ENCODE measurements at places on chromosomes 4 and X.

DNA sequence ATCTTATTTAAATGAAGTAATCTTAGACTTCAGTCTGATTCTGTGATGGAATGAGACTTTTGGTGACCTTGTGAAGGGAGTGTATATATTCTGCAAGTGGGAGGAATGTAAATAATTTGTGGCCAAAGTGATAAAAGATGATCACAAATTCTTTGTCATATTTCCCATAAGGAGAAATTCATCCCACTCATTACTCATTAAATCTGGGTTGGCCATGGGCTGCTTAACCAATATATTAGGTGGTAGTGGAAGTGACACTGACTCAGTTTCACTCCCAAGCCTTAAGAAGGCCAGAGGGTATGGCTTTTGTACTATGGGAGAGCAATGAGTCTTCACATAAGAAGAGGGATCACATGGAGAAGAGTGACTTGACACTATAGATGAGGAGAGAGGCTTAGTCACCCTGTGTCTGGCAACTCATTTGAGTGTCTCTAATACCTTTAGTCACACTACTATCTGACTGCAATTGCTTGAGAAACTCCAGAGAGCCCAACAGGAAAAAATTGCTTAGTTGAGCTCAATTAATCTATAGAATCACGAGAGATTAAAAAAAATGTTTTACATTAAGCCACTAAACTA, 408.2 kb upstream of the PITX2 start:
- no peak overlapping the region for H3K4me3 ChIP-seq
- H3K36me3 ChIP-seq: no peaks in the 10 kb centered on the region
- no peak overlapping the region for H3K27ac ChIP-seq

DNA sequence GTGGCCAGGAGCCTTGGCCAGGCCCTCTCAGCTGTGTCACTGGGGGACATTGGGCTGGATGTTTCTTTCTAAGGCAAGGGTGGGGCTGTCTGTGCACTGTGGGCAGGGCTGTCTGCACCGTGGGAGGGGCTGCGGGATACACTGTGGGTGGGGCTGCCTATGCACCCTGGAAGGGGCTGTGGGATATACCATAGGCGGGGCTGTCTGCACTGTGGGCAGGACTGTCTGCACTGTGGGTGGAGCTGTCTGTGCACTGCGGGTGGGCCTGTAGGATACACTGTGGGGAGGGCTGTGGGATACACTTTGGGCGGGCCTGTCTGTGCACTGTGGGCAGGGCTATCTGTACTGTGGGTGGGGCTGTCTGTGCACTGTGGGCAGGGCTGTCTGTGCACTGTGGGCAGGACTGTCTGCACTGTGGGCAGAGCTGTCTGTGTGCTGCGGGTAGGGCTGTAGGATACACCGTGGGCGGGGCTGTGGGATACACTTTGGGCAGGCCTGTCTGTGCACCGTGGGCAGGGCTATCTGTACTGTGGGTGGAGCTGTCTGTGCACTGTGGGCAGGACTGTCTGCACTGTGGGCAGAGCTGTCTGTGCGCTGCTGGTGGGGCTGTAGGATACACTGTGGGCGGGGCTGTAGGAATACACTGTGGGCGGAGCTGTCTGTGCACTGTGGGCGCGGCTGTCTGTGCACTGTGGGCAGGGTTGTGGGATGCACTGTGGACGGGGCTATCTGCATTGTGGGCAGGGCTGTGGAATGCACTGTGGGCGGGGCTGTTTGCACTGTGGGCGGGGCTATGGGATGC, 31.1 kb downstream of the ACOX3 start:
- no peaks in the 10 kb centered on the region for H3K27me3 ChIP-seq
- no peak for DNase-seq
- no peak overlapping the region for H3K4me3 ChIP-seq

- DNase-seq: no peak
- peaks cover 15% of the 10 kb centered on the region for H3K4me1 ChIP-seq
- peak within 1 kb of the TSS; percentile 54 for H3K27ac ChIP-seq
- H3K36me3 ChIP-seq: no peaks in the 10 kb centered on the region
Measured at GRCh38 chr4:36244257-36245082, at the start of gene ARAP2. Gene ARAP2 (minus strand): TSS chr4:36244514. CDS start chr4:36229486, 15,028 bp downstream.

GRCh38 chr4:110005461-110006056, 92.9 kb downstream of the EGF start:
- no peak overlapping the region for H3K4me3 ChIP-seq
- no peak overlapping the region for H3K27ac ChIP-seq
- H3K36me3 ChIP-seq: no peaks in the 10 kb centered on the region
- H3K27me3 ChIP-seq: peaks cover 11% of the 10 kb centered on the region

- no peak overlapping the region for H3K27ac ChIP-seq
- peaks cover 47% of the 10 kb centered on the region for H3K4me1 ChIP-seq
- peaks cover 5% of the 10 kb centered on the region for H3K36me3 ChIP-seq
- peak; percentile 83 for DNase-seq
- H3K27me3 ChIP-seq: peaks cover 2% of the 10 kb centered on the region
Measured at GRCh38 chr4:1170976-1171310, 1.4 kb downstream of the SPON2 start.

GRCh38 chr4:178553201-178553600, 1111.0 kb upstream of the AGA start:
- no peak overlapping the region for H3K4me3 ChIP-seq
- no peak for DNase-seq
- no peak overlapping the region for H3K27ac ChIP-seq
- no peaks in the 10 kb centered on the region for H3K36me3 ChIP-seq

DNA sequence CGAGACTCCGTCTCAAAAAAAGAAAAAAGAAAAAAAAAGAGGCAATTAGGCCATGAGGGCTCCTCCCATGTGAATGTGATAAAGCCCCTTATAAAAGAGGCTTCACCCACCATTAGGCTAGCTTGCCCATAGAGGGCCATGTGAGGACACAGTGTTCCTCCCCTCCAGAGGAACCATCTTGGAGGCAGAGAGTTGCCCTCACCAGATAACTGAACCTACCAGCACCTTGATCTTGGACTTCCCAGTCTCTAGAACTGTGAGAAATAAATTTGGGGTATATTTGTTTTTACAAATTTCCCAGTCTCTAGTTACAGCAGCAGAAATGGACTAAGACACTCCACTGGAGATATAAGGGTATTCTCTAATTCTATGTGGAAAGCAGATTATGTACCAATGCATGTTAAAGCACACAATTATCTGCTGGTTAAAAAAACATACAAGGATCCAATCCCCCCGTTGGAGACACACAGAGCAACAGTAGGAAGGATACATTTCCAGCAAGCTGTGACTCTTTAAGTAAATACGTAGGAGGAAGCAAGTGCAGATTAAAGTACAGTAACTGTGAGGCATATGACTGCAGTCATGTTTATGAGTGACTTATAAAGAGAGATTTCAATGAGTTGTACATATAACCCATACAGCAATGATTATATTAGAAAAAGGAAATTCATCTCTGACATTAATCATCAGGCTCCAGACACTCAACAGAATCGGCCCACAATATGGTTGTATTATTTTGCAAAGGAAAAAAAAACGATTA, 21.4 kb downstream of the SH3RF1 start:
- peak overlapping the region; percentile 88 for H3K27ac ChIP-seq
- peaks cover 84% of the 10 kb centered on the region for H3K4me1 ChIP-seq
- H3K36me3 ChIP-seq: peaks cover 16% of the 10 kb centered on the region
- peak overlapping the region; percentile 7 for H3K4me3 ChIP-seq
- H3K27me3 ChIP-seq: no peaks in the 10 kb centered on the region
- DNase-seq: no peak

- no peak for DNase-seq
- H3K4me3 ChIP-seq: no peak overlapping the region
- peaks cover 61% of the 10 kb centered on the region for H3K4me1 ChIP-seq
- no peaks in the 10 kb centered on the region for H3K27me3 ChIP-seq
- no peaks in the 10 kb centered on the region for H3K36me3 ChIP-seq
- peak overlapping the region; percentile 34 for H3K27ac ChIP-seq
Measured at GRCh38 chr4:76765473-76766183, 132.3 kb downstream of the SOWAHB start.

DNA sequence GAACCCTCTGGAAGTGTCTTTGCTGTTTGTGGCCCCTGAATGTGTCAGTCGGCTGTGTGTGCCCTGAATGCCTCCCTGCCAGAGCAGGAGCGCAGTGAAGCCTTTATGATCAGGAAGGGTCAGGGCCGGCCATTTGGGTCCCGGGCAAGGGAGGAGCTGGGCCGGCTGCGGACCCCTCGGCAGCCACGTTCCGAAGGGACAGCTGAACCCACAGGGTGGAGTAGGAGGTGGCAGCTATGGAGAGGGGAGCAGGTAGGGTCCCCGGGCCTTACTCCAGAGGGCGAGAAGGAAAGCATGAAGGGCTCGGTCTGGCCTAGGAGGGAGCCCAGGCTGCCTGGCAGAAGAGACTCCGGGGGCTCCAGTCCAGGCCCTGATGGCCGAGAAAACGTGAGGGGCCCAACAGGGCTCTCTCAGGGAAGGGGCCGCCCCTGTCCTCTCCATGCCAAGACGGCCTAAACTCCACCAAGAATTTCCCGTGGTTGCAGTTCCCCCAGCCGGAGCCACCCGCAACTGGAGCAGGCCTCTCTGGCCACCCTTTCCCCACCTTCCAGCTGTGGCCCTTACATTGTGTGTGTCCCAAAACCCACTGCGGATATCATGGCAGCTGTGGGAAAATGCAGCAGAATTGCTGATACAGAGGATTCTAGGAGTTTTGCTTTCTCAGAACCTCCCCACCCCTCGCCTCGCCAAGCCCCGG, 182.2 kb upstream of the STK26 start:
- no peak for DNase-seq
- no peak overlapping the region for H3K4me3 ChIP-seq
- peaks cover 14% of the 10 kb centered on the region for H3K27me3 ChIP-seq
- no peak overlapping the region for H3K27ac ChIP-seq
- no peaks in the 10 kb centered on the region for H3K36me3 ChIP-seq

DNA sequence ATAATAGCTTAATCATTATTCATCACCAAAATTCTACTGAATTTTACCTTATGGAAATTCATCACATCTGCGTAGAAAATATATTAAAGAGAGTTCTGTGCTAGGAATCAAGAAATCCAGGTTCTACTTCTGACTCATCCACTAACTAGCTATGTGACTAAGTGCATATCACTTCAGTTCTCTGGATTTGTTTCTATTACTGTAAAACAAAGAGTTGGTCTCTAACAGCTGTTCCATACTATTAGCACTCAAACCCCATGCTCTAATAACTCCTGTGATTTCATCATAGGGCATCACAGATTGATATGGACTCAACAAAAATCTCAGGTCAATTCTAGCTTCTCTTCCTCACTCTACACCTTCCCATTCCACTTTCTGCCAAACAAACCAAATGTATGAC, 572.0 kb downstream of the INPP4B start:
- H3K4me3 ChIP-seq: no peak overlapping the region
- no peak overlapping the region for H3K27ac ChIP-seq
- no peaks in the 10 kb centered on the region for H3K36me3 ChIP-seq
- no peaks in the 10 kb centered on the region for H3K4me1 ChIP-seq
- DNase-seq: no peak

DNA sequence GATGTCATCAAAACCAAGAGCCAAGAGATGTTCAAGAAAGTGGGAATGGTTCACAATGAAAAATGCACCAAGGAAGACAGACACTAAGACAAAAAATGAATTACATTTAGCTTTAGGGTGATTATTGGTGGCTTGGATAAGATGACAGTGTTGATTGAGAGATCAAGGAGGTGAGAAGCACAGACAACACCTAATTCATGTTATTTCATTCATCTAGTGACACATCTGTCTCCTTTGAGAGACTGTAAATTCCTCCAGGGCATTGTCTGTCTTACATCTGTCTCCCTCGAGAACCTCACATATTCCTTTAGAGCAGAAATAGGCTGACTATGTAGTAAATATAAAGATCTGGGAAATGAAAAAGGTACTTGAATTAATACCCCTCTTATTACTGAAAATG, 94.2 kb upstream of the SMIM31 start:
- no peaks in the 10 kb centered on the region for H3K36me3 ChIP-seq
- no peak for DNase-seq
- no peak overlapping the region for H3K4me3 ChIP-seq
- H3K27me3 ChIP-seq: peaks cover 2% of the 10 kb centered on the region
- H3K4me1 ChIP-seq: no peaks in the 10 kb centered on the region
- no peak overlapping the region for H3K27ac ChIP-seq

- no peaks in the 10 kb centered on the region for H3K27me3 ChIP-seq
- H3K27ac ChIP-seq: no peak overlapping the region
- H3K4me1 ChIP-seq: no peaks in the 10 kb centered on the region
- no peaks in the 10 kb centered on the region for H3K36me3 ChIP-seq
Measured at GRCh38 chrX:82458207-82458754, 1049.8 kb upstream of the POU3F4 start.

DNA sequence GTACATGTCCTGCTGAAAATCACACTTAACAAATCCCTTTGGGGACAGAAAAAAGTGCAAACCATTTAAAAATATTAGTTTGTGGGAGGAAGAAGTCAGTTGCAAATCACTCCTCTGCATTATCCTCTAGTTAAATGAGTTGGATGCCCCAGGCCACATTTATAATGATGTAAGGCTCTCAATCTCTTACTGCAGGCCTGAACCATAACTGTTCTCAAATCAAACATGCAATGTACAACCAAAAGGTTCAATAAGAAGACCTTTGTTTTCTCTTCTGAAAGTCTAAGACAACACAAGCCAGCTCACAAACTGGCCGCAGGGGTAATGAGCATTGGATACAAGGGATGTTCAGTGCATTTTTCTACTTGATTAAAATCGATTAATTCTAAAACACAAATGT, 39.7 kb downstream of the IGFBP7 start:
- H3K27ac ChIP-seq: peak overlapping the region; percentile 92
- no peaks in the 10 kb centered on the region for H3K27me3 ChIP-seq
- H3K36me3 ChIP-seq: peaks cover 51% of the 10 kb centered on the region
- H3K4me3 ChIP-seq: no peak overlapping the region

DNA sequence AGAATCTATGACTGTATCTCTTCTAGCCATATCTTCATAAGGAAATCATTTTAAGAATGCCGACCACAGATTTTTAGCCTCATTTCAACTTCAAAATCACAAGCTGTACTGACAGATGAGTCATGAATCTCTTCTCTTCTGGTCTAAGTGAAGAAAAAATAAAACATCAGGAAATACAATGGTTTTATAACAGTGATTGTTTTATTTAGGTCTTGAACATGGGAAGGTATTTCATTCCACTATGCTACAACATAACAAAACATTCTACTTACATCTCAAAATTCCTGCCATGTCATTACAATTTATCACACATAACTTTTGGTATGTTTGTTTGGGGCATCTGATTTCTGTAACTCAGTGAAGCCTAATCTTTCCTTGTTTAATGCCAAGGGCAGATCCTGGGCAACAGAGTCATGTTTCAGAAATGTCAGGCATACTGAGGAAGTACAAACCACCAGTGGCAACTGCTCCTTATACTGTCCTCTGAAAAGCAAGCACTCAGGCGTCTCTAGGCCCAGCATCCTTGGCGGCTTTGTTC, 325.0 kb downstream of the PDHA2 start:
- H3K4me3 ChIP-seq: no peak overlapping the region
- peaks cover 37% of the 10 kb centered on the region for H3K4me1 ChIP-seq
- no peaks in the 10 kb centered on the region for H3K27me3 ChIP-seq
- no peaks in the 10 kb centered on the region for H3K36me3 ChIP-seq
- DNase-seq: no peak
- H3K27ac ChIP-seq: peak overlapping the region; percentile 85

DNA sequence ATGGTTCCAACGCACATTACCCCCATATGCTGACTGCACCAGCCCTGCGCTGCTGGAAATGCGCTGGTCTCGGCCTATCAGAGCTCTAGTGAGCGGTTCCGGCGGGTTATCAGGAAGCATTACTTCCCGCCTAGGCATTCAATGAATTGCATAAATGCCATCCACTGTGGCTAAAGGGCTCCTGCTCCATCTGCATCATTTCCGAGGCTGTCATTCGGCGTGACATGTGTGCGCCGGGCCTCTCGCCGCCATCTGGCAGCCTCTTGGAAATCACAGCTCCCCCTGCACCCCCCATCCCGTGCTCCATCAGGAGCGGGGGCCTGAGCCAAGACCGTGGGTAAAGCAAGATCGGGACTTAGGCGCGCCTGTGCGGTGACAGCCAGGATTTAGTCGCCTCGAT, 64.4 kb downstream of the SEPSECS start:
- DNase-seq: no peak
- H3K4me3 ChIP-seq: no peak overlapping the region
- H3K27ac ChIP-seq: no peak overlapping the region
- H3K4me1 ChIP-seq: no peaks in the 10 kb centered on the region
- no peaks in the 10 kb centered on the region for H3K36me3 ChIP-seq
- H3K27me3 ChIP-seq: peaks cover 7% of the 10 kb centered on the region
